ENCODE measurements at places on chromosomes 2 and 18. TPM values are rescaled to one million over a fixed set of nuclear protein-coding genes. Genes with fewer than 3 reads are reported as not detected.

Gene DSC2
- total RNA-seq: 54.9 TPM

Gene PLEK
- 6.1 TPM for total RNA-seq

Gene MOGAT1
- not detected for total RNA-seq

DNA sequence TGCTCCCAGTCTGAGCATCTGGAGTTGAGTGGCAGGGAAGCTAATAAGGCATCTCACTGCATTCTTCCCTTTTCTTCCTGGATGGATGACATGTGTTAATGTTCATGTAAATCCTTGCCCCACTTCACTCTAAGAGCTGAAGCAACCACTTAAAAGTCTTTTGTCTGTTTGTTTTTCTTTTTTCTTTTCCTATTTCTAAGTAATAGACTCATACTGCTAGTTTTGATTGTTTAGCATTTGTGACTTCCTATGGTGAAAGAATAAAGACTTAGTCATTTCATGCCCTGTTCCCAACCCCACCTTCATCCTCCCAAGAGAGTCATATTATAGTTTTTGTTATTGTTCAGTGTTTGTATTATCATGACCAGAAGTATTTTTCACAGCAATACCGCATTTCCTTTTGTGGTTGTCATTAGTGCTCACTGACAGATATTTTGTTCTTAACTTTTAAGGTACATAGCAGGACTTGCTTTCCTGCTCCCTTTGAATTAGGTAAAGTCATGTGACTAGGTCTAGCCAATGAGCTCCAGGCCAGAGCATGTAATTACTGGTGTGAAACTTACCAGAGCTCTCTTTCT is 18.1 kb upstream of the SPP2 start:
- no peak for DNase-seq

Gene DHX57
- total RNA-seq: 21.5 TPM

Gene FOXI3
- total RNA-seq: 0.31 TPM

Gene CAB39
- 111 TPM for total RNA-seq

- DNase-seq: no peak
These were observed 133.3 kb upstream of the NOL4 start for GRCh38 chr18:34357944-34358580.

DNA sequence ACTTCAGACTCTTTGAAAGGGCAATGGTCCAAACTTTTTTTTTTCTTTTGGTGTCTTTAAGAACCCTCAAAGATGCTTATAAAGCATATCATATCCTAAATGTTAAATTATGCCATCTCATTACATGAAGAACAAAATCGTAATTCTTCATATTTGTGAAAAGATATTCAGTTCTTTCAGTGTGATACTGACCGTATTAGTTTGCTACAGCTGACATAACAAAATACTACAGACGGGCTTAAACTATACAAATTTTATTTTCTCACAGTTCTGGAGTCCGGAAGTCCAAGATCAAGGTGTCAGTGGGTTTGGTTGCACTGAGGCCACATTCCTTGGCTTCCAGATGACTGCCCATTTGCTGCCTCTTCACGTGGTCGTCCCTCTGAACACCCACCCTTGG is 1377.2 kb upstream of the ZEB2 start:
- no peak for DNase-seq

- DNase-seq: peak; percentile 60
These were observed 2.4 kb upstream of the SATB2 start for GRCh38 chr2:199460101-199460671.
